ENCODE measurements at places on chromosomes 11 and 22. TPM values are rescaled to one million over a fixed set of nuclear protein-coding genes. Genes with fewer than 3 reads are reported as not detected.

The CLTCL1 gene
- 20.2 TPM for total RNA-seq

The OR56A3 gene
- not detected for total RNA-seq

The CEP164 gene
- total RNA-seq: 28.3 TPM

The TPH1 gene
- total RNA-seq: under 0.01 TPM

The NFAM1 gene
- total RNA-seq: not detected

The ART5 gene
- total RNA-seq: not detected

The KDM4D gene
- total RNA-seq: 0.53 TPM

The KRTAP5-4 gene
- total RNA-seq: not detected

The PTGDR2 gene
- not detected for total RNA-seq

The MMP3 gene
- total RNA-seq: 0.26 TPM

The GSTT2 gene
- not detected for total RNA-seq

The SERPING1 gene
- 1.3 TPM for total RNA-seq

The DDT gene
- total RNA-seq: 59.9 TPM

The EHD1 gene
- 32.9 TPM for total RNA-seq

The CASP5 gene
- total RNA-seq: not detected

The DDX25 gene
- not detected for total RNA-seq

The SHANK3 gene
- 0.90 TPM for total RNA-seq

The GNB1L gene
- total RNA-seq: 2.8 TPM

The CARD10 gene
- 14.2 TPM for total RNA-seq

The ZBTB44 gene
- 19.1 TPM for total RNA-seq

The SEC14L6 gene
- not detected for total RNA-seq

The TECTA gene
- under 0.01 TPM for total RNA-seq

The GRIK4 gene
- not detected for total RNA-seq

The PHF21B gene
- total RNA-seq: not detected

The CPT1B gene
- total RNA-seq: 3.4 TPM

The P2RY6 gene
- total RNA-seq: 0.26 TPM

The FAM227A gene
- 0.26 TPM for total RNA-seq

The KIF18A gene
- total RNA-seq: 0.51 TPM

The INPP5J gene
- under 0.01 TPM for total RNA-seq

The CYB5R2 gene
- 12.1 TPM for total RNA-seq

The ZNRF3 gene
- 3.4 TPM for total RNA-seq

The GVQW3 gene
- 0.26 TPM for total RNA-seq

The TRIM51 gene
- total RNA-seq: not detected

The ISX gene
- not detected for total RNA-seq

The OSBP gene
- total RNA-seq: 32.1 TPM

The C11orf87 gene
- not detected for total RNA-seq

The OR52I1 gene
- total RNA-seq: not detected

The FAM181B gene
- 1.0 TPM for total RNA-seq

The RTN4R gene
- total RNA-seq: 2.8 TPM

The PPP2R5B gene
- total RNA-seq: 8.2 TPM

The FOLH1 gene
- not detected for total RNA-seq

The GAS2 gene
- 1.8 TPM for total RNA-seq

The NOX4 gene
- total RNA-seq: not detected

The BIK gene
- total RNA-seq: 56.8 TPM

The RASSF10 gene
- 2.4 TPM for total RNA-seq

The SLC22A6 gene
- total RNA-seq: not detected

Data from bronchial epithelial cell (primary cell).